ENCODE measurements at places on chromosomes 5 and 9.

- DNase-seq, result no peak
Measured at GRCh38 chr5:72380492-72381274, 60.5 kb downstream of the PTCD2 start.

- no peak for DNase-seq
Measured at GRCh38 chr5:75623846-75624245, 12.6 kb downstream of the ANKDD1B start.

GRCh38 chr5:113123618-113124017 lies 147.0 kb downstream of the DCP2 start:
- no peak for DNase-seq

GRCh38 chr9:129343424-129344375 lies 165.6 kb upstream of the IER5L start:
- DNase-seq, result no peak
